ENCODE measurements at places on chromosomes 12 and 14.
A peak's percentile ranks its signal among the peaks of the same experiment; 100 is the strongest.

DNA sequence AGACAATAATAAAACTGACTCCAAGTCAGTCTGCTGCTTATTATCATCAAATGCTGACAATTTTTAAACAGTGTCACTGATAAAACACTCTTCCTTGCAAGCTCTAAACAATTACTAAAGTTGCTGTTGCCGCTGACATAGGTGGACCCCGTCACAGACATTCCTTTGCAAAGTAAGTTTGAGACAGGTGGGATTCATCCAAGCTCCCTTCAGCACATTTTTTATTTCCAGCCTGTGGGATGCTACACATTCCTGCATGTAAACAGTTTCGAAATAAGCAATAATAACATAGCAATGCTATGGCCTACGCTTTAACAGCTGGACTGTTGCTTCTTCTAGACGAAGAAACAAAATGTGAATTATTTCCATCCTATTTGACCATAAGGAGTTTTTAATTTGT, 85.4 kb upstream of the HIF1A start:
- no peak for DNase-seq

DNA sequence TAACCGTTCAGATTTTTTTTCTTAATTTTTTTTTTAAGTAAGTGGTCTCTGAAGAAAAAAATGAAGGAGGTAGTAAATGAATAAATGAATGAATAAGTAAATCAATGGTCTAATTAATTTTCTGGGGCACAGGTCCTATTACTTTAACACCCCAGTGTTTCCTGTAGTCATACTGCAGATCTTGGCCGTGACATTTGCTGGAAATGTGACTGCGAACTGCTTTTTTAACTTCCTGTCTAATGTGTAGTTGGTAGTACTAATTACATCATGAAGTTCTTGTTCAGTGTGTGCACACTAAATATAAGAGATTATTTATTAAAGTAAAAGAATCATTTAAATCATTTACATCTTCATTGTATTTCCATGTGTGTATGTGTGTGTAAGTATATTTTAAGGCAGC, 45.4 kb downstream of the AEBP2 start:
- no peak for DNase-seq

DNA sequence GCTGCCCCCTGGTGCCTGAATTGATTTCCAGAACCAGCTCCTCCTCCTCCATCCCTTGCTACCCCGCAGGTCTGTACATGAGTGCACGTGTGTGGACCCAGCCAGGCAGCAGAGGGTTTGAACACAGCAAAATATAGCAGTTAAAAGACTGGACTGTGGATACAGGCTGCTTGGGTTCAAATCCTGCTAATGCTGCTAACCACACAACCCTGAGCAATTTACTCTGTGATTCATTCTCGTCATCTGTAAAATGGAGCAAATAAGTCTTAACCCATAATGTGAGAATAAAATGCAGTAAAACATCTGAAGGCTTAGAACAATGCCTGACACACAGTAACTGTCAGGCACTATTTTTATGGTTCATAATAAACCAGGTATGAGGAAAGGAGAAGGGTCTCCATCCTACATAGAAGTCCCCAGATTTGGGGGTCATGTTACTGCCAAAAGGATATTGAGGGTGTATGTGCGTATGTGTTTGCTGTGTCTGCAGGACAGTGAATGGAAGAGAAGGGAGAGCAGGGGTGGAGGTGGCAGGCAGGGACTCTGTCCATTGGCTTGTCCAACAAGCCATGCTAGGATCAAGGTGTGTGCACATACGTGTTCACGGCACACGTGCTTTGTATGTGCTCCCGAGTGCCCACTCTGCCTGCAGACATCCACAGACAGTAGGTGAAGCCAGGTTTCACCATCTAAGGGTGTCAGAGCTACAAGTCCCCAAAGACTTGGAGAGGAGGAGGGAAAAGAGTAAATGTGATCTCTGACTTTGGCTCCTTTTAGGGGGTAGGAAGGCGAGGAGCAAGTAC, 1.5 kb upstream of the STAT6 start:
- no peak for DNase-seq

DNA sequence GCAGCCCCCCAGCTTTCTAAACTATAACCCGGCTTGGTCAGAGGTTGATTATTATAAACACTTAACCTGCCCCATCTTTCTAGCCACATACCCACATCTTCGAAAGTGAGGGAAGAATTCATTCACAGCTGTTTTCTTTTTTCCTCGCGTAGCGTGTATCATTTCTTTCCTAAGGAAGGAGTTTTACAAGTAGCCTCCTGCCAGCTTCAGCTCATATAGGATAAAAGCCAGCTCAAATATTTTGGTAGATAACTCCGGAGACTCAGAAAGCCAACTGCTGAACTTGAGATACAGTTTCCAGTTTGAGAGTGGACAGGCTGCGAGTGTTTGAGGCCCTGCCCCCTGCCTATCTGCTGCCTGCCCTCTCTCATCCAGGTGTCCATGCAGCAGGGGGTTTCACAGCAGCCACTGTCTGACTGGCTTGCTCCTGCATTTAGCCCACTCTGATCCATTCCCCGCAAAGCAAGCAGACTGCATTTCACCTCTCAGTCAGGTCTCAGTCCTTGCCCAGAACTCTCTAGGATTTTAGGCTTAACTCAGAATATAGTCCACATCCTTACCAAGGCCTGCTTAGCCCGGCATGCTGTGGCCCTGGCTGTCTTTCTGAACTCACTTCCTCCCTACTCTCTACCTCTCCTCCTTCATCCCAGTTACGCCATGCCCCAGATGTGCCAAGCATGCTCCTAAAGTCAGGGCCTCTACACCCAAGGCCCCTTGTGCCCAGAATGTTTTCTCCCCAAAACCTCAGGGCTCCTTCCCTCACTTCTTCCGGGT, 46.9 kb downstream of the EVL start:
- peak; percentile 14 for DNase-seq

- no peak for DNase-seq
These were observed 42.1 kb downstream of the LIMA1 start for GRCh38 chr12:50241178-50241577.

DNA sequence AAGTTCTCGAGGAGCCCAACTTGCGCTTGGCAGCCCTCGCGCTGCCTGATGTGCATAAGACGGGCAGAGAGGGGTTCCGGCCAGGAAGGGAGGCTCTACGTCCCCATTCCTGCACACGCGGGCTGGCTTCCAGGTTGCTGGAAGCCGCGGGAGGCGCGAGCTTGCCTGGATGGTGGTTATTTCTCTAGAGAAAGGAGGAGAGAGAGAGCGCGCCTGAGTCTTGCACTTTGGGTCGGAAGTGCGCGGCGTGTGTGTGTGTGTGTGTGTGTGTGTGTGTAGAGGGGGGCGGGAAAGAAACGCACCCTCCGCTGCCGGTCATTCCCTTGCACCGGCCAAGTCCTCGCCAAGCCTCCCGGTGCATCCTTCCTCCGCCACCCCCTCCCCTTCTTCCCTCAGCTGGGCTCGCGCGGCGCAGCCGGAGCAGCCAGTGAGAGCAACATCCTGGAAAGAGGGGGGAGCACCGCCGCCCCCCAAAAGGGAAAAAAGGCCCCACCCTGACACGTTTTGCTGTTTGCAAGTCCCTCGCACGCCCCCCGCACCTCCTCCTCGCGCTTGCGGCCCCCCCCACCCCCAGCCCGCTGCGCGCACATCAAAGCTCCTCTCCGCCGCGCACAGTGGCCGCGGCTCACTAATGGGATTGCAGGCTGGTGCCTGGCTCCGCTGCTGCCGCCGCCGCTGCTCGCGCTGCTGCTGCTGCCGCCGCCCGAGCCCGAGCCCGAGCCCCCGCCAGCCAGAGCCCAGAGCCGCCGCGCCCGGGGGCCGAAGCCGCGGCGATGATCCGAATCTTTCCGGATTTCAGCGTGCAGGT, 4.4 kb upstream of the NPAS3 start:
- peak; percentile 50 for DNase-seq
